ENCODE measurements at places on chromosomes 3 and 15.

DNA sequence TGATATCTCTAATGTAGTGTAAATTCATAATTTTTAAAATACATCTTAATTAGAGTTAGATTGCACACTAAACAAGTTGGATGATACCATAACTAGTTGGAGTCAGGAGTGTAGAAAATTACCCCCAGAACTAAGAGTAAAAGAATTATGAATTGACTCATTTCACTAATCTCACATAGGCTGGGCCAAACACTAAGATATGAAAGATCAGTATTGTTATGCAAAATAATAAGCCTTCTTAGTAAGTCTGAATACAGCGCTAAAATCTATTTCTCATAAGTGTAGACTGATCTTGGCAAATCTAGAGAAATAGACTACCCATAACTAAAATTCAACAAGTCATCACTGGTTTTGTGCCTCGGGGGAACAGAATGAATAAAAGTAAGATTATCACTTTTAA, 979.0 kb downstream of the ROBO1 start:
- DNase-seq: no peak

DNA sequence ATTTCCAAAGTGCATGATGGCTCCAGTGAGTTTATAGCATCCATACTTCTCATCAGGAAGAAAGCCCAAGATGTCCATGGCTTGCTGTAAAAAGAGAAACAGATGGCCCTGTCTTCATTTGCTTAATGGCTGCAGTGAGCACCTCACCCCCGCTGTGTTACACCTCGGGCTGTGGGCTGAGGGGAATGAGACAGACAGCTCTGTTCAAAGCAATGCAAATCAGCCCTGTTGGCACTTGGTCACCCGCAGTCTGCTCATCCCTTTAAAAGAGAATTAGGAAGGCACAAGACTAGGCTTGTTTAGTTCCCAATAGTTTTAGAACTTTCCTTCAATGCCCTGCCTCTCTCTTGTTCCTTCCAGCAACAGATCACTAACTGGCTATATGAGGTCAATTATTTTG, 25.2 kb downstream of the MYH15 start:
- DNase-seq: no peak

DNA sequence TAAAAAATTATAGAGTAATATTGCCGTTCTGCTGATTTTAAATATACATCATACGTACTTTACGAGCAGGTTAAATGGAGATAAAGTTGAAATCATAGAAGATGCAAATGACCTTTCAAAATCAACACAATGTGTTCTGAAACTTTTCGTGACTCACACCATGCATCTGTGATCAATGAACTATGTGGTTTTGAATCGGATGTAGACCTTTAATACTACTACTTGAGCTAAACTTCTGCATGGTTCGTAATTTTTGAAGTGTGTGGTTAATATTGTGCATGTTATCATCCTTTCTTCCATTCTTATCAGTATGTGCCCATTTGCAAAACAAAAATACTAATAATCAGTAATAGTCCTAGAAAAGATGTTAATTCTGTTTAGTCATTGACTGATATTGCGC, 58.9 kb downstream of the GASK1A start:
- DNase-seq: no peak

GRCh38 chr3:50519471-50520089, 16.1 kb upstream of the CACNA2D2 start:
- DNase-seq: peak; percentile 64

DNA sequence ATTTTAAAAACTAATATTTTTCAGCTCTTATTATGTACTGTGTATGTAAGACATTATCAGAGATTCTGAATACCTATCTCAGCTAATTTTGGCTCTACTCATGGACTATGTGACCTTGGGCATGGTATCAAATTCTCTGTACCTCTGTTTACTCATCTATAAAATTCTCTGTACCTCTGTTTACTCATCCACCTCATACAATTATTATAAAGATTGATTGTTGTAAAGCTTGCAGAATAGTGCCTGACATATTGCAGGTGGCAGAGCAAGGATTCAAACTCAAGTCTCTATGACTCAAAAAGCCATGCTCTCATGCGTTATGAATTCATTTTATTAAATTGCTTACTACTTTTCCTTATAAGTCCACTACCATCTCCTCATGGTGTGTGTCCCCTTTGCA, 151.9 kb upstream of the ARL6 start:
- DNase-seq: no peak

- no peak for DNase-seq
Observed at GRCh38 chr15:52499506-52499905, 29.2 kb downstream of the MYO5A start.

GRCh38 chr15:78437107-78437761, 782 bp upstream of the IREB2 start:
- DNase-seq: no peak

GRCh38 chr3:63937661-63938651, 25.8 kb upstream of the SCAANT1 start:
- no peak for DNase-seq

DNA sequence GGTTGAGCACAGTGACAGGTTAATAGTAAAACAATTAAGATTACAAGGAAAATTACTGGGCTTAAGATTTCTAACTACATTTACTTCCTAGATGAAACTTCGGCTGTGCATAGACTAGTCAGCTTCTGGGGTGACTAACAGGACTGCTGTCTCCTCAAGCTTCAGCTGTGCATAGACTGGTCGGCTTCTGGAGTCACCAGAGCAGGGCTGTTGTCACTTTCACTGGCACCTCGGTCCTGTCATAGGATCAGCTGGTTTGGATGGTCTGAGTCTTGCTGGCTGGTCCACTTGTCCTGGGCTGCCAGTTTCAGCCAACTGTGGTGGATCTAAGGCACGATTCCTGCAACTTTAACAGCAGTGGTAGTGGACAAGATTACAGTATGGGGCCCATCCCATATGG, 23.9 kb upstream of the ACAD9 start:
- no peak for DNase-seq

- no peak for DNase-seq
Observed at GRCh38 chr15:69305933-69306568, 7.3 kb downstream of the PAQR5 start.

- no peak for DNase-seq
Observed at GRCh38 chr3:179474480-179474879, 23.2 kb upstream of the GNB4 start.

All from Right ventricle myocardium superior (tissue), 1 donor.